Globus pallidus (tissue), 1 donor: ENCODE measurements at places on chromosomes 3 and 15.

GRCh38 chr15:85284497-85284896 lies 95.9 kb upstream of the AKAP13 start:
- no peak for DNase-seq

DNA sequence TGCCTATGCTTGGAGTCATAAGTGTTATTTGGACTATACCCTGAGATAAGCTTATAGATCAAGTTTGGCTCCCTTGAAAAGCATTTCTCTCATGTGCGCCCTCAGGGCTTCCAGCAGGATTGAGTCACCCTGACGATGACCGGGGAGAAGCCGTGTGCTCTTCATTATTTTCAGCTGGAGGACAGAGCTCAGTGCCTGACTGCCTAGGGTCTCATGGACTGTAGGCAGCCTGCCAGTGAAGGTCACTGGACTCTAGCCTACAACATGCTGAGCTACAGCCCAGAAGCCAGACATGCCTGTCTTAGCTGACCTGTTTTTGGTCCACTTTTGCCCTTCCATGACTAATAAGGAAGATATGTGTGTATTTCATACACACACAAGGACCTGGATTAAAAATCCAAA lies 31.6 kb upstream of the NUDT16 start:
- DNase-seq = no peak

- no peak for DNase-seq
Measured at GRCh38 chr15:83711236-83711635, 57.3 kb downstream of the ADAMTSL3 start.

- DNase-seq = no peak
Measured at GRCh38 chr15:86854176-86854575, 774.5 kb downstream of the AGBL1 start.

DNA sequence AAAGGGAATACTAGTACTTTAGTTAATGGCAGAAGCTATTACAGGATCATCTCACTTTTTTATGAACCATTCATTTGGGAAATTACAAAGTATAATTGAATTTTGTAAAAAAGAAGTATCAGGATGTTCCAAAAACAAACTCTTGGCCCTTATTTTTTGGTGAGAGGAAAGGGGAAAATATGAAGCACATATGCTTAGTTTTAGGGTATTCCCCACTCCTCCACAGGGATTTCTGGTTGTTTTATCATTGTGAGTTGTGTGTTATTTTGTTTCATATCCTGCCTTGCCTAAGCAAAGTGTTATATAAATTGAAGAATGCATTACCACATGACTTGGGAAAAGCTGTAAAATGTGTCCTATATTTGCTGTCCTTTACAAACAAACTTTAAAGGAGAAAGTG lies 227.0 kb downstream of the FMN1 start:
- DNase-seq = no peak

DNA sequence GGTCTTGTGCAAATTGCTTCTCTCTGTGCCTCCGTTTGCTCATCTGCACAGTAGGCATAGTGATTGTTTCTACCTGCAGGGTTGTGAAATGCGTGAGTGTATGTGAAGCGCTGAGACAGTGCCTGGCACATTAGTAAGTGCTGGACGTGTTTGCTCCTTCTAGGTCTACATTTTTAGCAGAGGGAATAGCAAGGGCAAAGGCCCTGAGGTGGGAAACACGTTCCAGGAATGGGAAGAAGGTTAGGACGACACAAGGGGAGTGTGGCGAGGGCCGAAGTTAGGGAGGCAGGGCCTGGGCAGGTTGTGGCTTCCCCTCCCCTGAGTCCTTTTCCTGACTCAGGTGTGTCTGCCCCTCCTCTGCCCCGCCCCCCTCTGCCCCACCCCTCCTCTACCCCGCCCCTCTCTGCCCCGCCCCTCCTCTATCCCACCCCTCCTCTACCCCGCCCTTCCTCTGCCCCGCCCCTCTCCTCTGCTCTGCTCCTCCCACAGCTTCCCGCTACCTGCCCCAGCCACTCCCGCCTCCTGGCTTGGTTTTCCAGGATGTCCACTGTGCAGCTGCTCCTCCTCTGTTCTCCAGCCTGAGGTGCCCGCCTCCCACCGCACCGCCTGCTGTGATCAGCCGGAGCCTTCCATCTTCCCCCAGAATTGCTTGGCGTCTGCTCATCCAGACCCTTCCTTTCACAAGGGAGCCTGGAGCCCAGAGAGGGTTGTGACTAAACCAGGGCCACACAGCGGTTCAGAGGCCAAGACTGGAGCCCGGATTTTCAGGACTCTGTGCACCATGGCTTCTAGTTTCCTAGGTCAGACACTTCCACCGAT lies 31.1 kb upstream of the SMAD6 start:
- no peak for DNase-seq

GRCh38 chr3:35601959-35602358 lies 37.4 kb upstream of the ARPP21 start:
- no peak for DNase-seq

- no peak for DNase-seq
Measured at GRCh38 chr3:4548780-4549179, 55.6 kb downstream of the ITPR1 start.

DNA sequence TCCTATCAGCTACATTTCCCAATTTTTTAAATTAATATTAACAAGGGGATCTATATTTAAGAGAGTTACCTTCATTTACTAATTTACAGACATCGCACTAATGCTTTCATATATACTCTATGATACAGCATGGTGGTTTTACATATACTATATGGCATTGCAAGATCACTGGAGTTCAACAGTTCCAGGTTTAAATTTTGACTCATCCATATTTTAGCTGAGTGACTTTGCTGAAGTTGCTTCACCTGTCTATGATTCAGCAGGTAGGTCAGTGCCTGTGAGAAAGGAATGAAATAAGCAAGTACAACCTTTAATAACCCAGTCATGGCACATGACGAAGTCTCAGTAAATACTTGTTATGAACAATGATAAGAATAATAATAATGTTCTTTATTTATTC lies 211.1 kb downstream of the P3H2 start:
- no peak for DNase-seq

- no peak for DNase-seq
Measured at GRCh38 chr3:104717828-104718196, 648.9 kb upstream of the ALCAM start.
